ENCODE measurements at places on chromosomes 2 and 18.

GRCh38 chr2:134773759-134774742, 55.3 kb upstream of the TMEM163 start:
- DNase-seq: no peak

DNA sequence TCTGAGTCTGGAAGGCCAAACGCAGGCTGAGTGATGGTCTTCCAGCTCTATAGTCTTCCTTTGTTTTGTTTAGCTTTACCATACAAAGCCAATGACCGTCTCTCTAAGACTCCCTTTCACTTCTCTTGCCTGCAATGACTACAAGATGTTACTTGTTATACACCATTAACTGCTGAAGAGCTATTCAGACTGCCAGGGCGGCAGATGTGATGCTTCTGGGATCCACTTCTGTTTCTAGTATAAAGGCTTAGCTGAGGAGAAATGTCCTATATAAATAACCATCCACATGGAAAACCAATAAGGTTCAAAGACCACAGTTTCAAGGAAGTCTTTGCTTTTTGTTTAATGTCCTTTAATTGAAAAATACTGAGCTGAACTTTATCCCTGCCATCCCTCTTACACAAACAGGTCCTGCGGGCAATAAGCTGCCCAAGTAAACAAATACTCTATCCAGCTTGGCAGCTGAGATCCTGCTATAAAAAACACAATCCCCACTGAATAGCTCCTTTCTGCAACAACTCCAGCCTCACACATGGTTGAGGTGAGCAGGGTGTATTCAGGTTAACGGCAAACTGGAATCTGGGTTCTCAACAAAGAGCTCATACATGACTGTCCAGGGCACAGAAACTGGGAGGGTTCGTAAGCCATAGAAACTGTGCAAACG, 124.6 kb downstream of the VIT start:
- DNase-seq: peak; percentile 87

DNA sequence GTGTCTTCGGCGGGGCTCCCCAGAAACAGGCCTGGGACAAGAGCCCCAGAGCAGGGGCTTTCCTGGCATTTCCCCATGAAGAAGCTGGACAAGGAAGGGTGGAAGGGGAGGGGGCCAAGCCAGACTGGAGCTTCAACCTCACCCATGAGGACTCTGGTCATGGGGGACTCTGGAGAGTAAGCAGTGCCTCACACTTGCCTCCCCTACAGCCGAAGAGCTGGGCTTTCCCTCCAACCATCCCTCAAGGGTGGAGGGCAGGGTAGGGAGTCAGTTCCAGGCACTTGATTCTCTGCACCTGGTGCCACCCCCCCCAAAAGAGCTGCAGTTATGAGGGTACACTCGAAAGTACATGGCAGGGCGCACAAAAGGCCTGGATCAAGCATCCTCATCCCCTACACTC, 246.6 kb downstream of the TFCP2L1 start:
- no peak for DNase-seq

- DNase-seq: no peak
Measured at GRCh38 chr2:232887171-232887850, 17.2 kb downstream of the SNORC start.

GRCh38 chr2:159155320-159155719, 131.2 kb downstream of the WDSUB1 start:
- DNase-seq: no peak

GRCh38 chr2:145495590-145495989, 975.7 kb upstream of the ZEB2 start:
- DNase-seq: no peak

GRCh38 chr2:136236019-136236418, 118.1 kb upstream of the CXCR4 start:
- DNase-seq: no peak

- no peak for DNase-seq
Measured at GRCh38 chr2:227509076-227509475, 37.1 kb downstream of the AGFG1 start.

- no peak for DNase-seq
Measured at GRCh38 chr18:477565-477964, 22.9 kb downstream of the COLEC12 start.

DNA sequence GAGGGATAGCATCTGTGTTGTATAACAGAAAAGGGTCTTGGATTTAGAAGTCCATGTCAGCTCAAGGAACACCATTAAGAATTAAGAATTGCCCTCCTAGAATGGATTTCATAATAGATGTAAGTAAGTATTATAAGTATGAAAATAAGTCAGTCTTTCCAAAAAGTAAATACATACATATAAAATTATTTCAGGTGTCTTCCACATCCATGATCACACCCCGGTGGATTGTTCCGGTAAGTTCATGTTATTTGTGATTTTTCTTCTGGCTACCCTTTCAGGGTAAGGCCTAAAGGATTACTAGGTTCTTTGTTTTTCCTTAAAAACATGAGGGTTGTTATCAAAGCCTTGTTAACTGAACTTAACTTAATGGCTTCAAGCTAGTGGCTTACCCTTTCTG, 55.9 kb downstream of the TMEM185B start:
- DNase-seq: no peak

DNA sequence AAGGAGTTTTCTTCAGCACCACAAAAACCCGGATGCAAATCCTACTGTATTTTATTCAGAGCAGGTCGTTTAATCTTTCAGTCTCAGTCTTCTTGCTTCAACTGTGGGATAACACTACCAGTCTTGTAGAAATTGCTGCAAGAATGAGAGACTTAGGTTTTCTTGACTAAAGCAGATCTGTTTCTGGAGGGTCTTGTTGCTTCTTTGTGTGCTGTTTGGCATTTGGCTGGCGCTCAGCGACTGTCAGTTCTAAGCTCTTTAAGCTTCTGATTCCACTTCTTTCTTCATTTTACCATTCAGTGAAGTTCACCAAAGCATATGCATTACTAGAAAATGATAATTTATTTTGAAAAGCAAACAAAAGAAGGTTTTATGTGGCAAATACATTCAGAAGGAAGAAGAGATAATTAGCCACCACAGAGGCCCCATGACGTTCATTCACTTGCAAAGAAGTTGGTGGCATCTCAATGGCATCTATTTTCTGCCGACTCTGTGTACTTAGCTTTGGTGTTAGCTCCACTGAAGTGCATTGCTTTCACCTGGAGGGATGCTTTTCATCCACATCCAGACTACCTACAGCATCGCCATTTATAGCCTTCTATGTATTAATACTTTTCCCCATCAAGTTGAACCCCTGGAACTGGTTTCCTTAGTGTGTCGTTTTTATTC, 53.7 kb downstream of the TRIB2 start:
- DNase-seq: no peak

DNA sequence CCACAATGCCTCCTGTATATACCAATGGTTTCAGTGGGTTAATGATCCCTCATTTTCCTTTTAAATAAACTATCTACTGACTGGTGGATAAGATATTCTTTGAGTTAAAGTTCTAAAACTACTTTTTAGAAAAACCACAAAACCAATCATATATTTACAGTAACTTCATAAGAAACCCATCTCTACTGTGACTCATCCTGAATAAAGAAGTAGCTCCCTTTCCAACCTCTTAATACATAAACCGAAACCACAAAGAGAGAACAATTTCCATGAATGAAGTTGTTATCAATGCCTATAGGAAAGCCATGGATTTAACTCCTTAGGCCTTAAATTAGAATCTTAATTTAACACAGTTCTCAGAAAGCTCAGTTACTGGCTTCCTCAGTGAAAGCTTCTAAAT, 227.0 kb upstream of the SMAD7 start:
- DNase-seq: no peak

GRCh38 chr2:182715121-182715891, 751 bp upstream of the DNAJC10 start:
- DNase-seq: peak; percentile 41

DNA sequence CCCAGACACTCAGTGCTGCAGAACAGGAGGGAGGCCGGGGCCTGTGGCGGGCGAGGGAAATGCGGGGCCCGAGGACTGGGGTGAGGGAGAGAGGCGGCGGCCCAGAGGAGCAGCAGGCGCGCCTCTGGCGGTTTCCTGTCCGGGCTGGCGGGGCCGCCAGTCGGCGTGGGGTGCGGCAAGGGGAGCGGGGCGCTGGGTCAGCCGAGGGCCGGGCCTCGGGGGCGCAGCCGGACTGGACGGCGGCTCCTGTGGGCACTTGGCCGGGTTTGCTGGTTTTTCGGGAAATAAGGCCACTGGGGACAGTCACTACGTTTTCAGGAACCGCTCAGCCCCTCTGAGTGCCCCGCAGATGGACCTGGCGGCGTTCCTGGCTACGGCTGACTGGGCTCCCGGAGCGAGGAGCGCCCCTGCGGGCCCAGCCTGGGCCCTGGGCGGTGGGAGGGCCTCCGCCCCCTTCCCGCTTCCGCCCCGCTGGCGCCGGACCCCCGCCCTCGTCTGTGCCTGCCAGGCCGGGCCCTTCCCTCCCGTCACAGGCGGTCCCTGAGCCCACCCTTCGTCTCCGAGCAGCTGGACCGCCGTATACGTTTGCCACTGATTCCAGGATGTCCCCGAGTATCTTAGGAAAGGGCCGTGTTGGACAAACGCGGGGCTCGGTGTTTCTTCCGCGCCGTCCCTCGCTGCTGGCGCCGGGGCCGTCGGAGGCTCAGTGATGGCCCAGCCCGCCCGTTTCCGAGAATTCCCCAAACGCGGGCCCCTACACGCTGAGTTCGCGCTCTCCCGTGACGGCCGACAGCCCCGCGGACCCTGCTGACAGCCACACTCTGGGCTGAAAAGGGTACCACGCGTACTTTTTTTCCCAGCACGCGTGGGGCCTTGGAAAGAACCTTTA, 84.6 kb downstream of the FAM210A start:
- DNase-seq: no peak

DNA sequence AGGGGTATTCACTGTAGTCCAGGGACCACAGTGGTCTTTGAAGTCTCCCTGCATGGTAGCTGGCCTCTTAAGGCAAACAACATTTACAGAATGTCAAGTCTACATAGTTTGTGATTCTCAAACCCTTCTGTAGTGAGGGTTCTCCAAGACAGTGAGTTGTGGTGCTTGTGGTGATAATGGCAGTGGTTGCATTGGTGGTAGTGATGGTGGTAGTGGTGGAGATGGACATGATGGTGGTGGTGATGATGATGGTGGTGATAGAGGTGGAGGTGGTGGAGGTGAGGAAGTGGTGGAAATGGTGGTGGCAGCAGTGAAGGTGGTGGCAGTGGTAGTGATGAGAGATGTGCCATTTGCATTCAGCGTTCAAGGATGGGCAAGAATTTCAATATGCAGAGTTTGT, 104.9 kb downstream of the TACR1 start:
- no peak for DNase-seq

GRCh38 chr2:28495551-28496250, at the start of gene PLB1:
Gene PLB1 (plus strand): TSS chr2:28496060. CDS start chr2:28496115, 55 bp downstream.
- no peak for DNase-seq
